ENCODE measurements at places on chromosomes 1 and 21.

DNA sequence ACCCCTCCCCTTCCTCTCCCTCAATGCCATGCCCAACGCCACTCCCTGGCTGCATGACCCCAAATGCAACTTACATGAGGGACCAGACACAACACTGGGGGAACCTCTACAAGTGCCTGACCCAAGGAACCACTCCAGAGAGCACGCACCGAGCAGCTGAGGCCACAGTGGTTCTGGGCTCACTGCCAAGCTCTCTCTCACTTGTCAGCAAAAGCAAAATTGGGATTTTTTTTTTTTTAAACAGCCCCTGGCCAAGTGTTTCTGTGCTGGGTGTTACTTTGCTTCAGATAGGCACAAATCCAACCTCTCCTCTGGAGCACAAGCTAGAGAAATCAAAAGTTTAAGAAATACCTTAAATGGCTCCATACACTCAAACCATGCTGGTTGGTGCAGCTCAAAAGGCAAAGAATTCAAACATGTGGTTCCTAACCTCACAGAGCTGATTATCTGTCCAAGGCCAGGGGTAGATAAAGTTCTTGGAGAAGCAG lies 363.0 kb downstream of the SETD4 start:
- DNase-seq: no peak

DNA sequence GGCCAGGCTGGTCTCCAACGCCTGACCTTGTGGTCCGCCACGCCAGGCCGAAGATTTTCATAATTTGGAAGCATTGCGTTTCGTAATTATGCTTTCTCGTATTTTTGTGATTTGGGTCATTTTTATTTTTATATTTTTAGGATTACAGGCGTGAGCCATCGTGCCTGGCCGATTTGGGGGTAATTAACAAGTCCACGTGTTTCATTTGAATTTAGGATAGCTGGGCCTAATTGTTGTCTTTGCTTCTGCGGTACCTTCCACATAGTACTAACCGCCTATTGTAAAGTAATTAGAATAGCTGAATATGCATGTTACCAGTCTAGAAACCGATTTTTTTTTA lies 1.0 kb downstream of the RCC1 start:
- no peak for DNase-seq

GRCh38 chr1:184507604-184508280 lies 120.9 kb downstream of the C1orf21 start:
- DNase-seq: no peak

GRCh38 chr21:29149808-29150425 lies 19.5 kb downstream of the MAP3K7CL start:
- DNase-seq: no peak

DNA sequence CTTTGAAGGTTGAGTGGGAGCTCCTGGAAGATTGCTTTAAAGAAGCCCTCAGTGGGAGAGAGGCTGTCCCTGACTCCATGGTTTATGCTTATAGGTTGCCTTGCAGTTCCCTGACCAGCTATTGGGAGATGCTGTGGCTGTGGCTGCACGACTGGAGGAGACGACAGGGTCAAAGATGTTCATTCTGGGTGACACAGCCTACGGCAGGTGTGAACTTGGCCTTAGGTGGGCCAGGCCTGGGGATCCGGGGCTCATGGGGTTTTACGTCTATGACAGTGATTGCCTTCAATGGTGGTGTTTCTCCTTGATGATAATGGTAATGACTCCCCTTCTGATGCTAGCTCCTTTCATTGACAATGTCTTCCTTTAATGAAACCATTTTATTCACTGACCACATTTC lies 692 bp downstream of the DPH2 start:
- DNase-seq: no peak

- DNase-seq: no peak
Measured at GRCh38 chr1:44630116-44630515, 44.2 kb downstream of the TMEM53 start.

GRCh38 chr1:160874935-160875334 lies 10.0 kb downstream of the ITLN1 start:
- no peak for DNase-seq

GRCh38 chr1:116667078-116667574 lies 407 bp downstream of the IGSF3 start:
- DNase-seq: no peak

GRCh38 chr1:113940365-113941244 lies 11.5 kb downstream of the HIPK1 start:
- peak; percentile 58 for DNase-seq

GRCh38 chr1:226021401-226021800 lies 22.3 kb upstream of the SDE2 start:
- DNase-seq: no peak

DNA sequence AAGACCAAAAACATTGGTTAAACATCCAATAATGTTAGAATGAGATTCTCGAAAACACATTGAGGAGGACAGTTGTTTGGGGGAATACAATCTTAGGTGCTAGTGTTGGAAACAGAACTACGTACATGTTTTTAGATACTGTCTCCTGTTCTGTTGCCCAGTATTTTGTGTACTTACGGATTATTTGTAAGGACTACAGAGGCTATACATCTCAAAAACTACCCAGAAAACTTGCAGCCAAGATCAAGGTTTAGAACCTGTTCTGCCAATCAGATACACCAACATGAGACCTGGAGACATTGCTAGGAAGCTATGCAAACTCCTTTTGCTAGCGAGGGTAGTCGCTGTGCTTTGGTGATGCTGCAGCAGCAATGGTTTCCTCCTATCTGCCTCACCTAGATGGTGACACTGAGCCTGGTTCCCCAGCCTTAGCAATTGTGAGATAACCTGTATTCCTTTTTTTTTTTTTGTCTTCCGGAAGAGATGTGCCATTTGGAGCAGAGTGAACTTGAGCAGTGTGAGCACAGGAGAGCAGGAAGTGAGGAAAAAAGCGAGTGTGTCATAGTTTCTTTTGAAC lies 21.8 kb downstream of the YBX1 start:
- no peak for DNase-seq

DNA sequence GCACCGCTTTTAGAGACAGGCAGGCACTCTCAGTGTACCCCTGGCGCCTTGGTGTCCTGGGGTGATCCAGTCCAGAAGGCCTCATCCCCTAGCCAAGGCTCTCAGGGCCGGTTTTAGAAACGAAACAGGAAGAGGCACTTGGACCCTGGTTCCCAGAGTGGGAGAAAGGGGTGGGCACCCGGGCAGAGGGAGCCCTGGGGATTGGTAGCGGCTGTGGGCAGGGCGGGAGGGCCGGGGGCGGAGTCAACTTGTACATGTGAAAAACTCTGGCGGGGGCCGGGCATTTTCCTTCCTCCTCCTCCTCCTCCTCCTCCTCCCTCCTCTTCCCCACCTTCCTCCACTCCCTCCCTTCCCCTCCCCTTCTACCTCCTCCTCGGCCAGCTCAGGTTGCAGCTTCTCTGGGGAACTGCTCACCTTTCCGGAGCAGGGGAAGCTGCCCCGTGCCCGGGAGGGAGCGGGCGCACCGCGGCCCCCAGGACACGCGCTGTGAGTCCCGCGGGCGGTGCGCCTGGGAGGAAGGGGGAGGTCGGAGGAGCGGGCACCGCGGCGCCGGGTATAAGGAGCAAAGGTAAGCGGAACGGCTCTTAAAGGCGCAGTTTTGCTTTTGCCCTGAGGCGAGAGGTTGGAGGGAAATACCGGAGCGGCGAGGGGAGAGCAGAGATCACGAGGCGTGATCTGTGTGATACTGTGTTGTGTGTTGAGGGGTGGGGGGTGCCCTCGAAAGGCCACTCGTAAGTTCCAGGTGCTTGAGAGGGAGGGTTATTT lies at the start of gene CDK18:
CDK18 (plus strand) TSS at position 359 of the 765 bp plus-strand sequence. CDS start 18,499 bp downstream, outside the sequence.
- peak; percentile 36 for DNase-seq

- DNase-seq: peak; percentile 53
Measured at GRCh38 chr1:235102993-235103411, 25.6 kb downstream of the TOMM20 start.

GRCh38 chr1:58211869-58212268 lies 334.7 kb downstream of the OMA1 start:
- no peak for DNase-seq

DNA sequence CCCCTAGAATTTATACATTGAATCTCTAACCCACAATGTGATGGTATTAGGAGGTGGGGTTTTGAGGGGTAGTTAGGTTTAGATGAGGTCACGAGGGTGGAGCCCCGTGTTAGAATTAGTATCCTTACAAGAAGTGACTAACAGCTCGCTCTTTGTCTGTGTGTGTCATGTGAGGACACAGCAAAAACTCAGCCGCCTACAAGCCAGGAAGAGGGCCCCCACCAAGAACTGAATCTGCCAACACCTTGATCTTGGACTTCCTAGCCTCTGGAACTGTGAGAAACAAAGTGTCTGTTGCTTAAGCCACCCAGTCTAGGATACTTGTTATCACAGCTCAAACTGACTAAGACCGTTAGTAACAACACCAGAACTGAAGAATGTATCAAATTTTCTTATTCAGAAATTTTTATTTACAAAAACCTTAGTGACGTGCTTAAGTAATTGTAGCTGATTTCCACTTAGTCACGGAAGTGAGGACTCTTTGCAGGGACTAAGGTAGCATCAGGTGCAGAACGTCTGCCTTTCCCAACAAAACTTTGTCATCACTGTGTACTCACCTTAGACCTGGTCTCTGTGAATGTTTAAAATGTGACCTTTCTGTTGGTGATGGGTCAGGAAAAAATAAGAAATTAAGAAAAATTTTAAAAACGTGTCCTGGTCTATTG lies 24.5 kb upstream of the LRRC8C start:
- peak; percentile 80 for DNase-seq

DNA sequence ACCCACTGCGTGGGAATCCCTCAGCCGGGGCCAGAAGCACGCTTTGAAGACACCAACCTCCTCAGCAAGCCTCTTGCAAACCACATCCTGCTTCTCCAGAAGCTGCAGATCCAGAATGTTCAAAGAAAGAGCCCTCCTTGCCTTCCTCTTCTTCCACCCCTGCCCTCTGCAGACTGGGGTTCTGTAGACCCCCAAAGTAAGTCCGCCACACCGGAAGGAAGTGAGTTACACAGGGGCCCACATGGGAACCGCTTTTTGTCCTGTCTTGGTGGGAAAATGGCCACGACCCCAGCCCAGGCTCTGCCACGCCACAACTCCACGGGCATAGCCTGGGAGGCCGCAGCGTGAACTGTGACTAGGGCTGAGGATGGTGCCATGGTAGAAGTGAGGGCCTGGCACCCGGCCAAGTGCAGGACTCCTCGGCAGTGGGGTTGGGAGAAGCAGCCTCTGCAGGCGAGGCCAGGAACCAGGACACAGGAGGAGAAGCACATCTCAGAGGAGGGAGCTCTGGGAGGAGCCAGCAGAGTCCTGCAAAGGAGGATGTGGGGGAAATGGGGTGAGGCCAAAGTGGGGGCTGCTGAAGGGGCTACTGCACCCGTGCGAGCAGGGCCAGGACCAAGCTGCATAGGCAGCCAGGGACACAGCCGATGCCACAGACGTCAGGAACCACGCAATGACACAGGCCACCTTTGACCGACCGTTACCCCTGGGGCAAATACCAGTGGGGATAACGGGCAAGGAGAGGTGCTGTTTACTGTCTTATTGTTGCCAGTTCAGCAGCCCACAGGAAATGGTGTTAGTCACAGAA lies 30.9 kb downstream of the PDE9A start:
- peak; percentile 58 for DNase-seq

DNA sequence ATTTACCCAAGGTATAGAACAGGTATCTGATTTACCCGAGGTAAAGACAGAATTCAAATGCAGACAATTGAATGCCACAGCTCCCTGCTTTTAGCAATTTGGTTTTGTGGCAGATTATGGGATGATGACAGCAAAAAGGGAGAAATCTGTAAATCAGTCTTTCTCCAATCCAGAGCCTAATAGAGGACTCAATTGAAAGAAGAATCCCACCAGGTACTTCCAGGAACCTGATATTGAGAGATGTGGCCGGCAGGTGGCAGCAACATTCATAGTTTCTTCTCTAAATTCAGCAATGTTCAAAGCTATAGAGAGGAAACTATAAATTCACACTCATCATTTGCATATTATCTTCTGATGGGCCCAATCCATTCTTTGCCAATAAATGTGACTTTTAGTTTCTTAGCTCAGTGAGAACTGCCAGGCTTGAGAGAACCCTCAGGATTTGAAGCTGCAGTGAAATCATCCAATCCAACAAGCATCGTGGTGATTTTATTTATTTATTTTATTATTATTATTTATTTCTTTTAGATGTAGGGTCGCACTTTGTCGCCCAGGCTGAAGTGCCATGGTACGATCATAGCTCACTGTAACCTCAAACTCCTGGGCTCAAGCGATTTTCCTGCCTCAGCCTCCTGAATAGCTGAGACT lies 9.8 kb upstream of the PHACTR4 start:
- DNase-seq: peak; percentile 76

- no peak for DNase-seq
Measured at GRCh38 chr1:18144916-18145647, 37.5 kb downstream of the IGSF21 start.

GRCh38 chr1:248045209-248045608 lies 1.4 kb upstream of the OR2L3 start:
- DNase-seq: no peak

GRCh38 chr1:9449110-9449627 lies 90.1 kb upstream of the SLC25A33 start:
- DNase-seq: no peak

DNA sequence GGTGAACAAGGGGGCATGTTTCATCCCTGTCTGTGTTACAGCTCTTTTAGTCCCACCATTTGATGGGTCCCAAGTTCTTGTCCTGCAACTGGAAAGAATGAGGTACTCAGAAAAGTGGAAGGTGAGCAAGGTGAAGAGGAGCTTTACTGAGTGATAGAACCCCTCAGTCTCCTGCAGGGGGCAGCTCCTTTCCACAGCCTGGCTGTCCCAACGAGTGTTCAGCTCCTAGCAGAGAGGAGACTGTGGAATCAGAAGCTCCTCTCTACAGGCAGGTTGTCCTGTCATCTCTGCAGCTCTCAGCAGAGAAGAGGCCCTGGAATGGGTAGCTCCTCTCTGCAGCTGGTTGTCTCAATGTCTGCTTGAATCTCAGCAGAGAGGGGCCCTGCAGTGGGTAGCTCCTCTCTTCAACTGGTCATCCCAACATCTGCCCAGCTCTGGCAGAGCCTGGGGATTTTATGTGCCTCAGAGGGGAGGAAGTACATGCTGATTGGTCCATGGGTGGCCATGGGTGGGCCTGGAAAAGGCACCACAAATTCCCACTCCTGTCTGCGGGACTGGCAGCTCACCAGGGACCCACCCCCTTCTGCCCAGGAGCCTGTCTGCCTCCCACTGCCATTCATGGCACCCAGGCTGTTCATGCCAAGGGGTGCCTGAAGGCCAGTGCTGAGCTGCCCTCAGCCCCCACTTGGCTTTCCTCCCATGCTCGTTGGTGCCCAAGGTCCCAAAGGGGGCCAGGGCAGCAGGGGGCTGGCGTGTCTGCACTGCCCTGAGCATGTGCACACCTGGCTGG lies 25.7 kb downstream of the LDLRAD1 start:
- DNase-seq: no peak

DNA sequence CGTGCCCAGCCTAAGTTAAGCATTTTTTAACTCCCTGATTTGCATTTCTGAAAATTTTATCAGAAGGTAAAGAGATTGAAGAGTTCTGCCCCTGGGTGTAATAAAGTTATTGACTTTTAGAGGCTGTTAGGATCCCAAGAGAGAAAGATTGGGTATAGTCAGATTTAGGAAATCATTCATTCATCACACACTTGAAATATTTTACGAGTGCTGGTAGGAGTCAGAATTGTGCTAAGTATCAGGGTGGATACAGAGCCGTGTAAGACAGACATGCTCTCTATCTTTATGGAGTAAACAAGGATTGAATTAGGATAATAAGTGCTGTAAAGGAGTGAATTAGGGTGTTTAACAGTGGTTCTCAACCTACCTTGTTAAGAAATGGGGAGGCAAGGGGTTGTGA lies 3.0 kb downstream of the SZT2 start:
- no peak for DNase-seq

- peak; percentile 73 for DNase-seq
Measured at GRCh38 chr1:203512848-203513584, 19.1 kb downstream of the OPTC start.

- DNase-seq: no peak
Measured at GRCh38 chr1:27571439-27572018, 32.4 kb downstream of the AHDC1 start.

- no peak for DNase-seq
Measured at GRCh38 chr1:203178821-203179666, 3.4 kb upstream of the MYBPH start.

Data from CD4-positive, alpha-beta T cell treated with Interleukin-4 for 1 hour (primary cell).